ENCODE measurements at places on chromosomes 16 and 17.

DNA sequence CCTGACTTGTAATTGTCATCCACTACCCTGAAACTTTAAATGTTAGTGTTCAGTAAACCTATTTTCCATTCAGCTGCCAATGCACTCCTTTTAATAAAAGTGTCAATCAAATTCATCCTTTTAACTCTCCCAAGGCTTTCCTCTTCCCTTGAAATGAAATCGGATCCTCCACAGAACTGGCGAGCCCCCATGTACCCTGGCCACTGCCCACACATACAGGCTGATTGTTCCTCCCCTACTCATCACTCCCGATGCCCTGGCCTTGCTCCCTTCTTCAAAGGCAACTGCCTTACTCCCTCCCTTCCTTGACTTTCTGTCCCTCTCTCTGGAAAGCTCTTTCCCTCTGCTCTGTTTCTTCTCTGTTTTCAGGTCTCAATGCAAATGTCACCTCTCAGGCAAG, 7.6 kb downstream of the KRT33A start:
- DNase-seq, result no peak

- peak; percentile 28 for DNase-seq
Observed at GRCh38 chr17:33750943-33751701, 458.0 kb upstream of the ASIC2 start.

DNA sequence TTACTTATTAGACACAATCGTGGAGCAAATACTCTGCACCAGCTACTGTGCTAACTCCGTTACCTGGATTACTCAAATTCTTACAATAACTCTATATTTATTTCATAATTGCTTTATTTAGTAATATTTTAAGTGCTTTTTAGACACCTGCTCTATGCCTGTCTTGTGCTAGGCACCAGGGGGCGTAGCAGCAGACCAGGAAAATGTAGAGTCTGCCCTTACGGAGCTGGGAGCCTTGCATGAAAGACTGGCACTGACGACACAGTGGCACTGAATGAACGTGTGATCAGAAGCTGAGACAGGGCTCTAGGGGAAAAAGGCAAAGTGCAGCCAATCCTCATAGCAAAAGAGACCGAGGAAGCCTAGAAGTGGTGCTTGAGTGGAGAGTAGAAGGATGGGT, 486.5 kb downstream of the CDH13 start:
- no peak for DNase-seq

DNA sequence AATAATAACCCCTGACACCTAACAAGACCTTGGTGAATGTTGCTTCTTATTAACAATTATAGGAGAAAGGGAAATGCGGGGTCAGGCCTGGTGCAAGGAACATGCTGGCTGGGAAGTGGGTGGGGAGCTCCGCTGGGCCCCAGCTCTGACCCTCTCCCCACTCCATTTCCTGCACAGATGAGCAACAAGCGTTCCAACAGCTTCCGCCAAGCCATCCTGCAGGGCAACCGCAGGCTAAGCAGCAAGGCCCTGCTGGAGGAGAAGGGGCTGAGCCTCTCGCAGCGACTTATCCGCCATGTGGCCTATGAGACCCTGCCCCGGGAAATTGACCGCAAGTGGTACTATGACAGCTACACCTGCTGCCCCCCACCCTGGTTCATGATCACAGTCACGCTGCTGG, 23.0 kb downstream of the RHBDL3 start:
- no peak for DNase-seq

- no peak for DNase-seq
Observed at GRCh38 chr16:85613604-85614337, 649 bp downstream of the GSE1 start.

DNA sequence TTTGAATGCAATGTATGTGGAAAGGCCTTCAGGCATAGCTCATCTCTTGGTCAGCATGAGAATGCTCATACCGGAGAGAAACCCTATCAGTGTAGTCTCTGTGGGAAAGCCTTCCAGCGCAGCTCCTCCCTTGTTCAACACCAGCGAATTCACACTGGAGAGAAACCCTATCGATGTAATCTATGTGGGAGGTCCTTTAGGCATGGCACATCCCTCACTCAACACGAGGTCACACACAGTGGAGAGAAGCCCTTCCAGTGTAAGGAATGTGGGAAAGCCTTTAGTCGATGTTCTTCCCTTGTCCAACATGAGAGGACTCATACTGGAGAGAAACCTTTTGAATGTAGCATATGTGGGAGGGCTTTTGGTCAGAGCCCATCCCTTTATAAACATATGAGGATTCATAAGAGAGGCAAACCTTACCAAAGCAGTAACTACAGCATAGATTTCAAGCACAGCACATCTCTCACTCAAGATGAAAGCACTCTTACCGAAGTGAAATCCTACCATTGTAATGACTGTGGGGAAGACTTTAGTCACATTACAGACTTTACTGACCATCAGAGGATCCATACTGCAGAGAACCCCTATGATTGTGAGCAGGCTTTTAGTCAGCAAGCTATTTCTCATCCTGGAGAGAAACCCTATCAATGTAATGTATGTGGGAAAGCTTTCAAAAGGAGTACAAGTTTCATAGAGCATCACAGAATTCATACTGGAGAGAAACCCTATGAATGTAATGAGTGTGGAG, 24.7 kb downstream of the ZFP90 start:
- no peak for DNase-seq

- DNase-seq, result no peak
Observed at GRCh38 chr16:2773188-2773968, 3.7 kb downstream of the ELOB start.

DNA sequence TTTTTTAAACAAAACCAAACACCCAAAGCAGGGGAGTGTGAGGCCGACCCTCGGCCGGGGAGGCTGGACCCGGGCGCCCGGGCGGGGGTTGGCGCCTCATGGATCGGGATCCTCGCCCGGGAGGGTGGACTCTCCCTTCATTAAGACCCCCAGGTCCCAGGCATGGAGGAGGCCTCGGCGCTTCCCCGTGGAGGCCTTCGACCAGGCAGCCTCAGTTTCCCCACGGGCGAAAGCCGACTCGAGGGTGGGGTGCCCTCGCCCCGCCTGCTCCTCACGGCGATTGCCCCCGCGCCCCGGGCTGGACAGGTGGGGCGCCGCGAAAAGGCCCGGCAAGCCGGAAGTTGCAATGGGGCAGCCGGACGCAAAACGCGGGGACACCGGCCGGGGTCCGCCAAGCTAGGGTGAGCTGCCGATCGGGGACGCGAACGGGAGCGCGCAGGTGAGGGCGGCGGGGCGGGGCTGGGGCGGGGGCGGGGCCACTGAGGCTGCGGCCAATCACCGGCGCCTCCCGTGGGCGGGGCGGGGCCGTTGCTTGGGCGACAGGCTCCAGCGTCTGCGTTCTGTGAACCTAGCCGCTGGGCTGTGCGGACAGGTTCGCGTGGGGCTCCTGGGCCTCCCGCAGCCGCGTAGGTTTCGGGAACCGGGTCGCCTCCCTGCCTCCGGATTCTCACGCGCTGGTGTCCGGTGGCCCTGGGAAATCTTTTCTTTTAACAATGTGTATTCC, 6.0 kb upstream of the ZNF205 start:
- peak; percentile 88 for DNase-seq
